Hippocampal formation (tissue), 2 donors: ENCODE measurements at places on chromosomes 7 and 10.

- DNase-seq: no peak
Measured at GRCh38 chr10:30821261-30821993, 191.9 kb upstream of the LYZL2 start.

DNA sequence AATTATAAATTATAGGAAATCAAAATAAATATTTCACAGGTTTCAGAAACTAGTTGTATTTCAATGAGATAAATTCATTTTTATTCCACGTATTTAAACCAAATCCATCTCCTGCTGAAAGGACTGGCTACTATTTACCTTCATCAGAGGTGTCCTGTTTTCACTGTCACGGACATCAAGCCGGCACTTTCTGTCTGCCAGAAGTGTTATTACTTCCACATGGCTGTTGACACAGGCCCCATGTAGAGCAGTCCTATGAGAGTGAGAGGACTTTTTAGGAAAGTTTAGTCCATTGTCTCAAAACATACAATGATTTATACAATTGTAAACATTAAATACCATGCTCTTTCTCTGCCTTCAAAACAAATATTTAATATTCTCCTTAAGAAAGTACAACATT lies 100.4 kb upstream of the ACBD5 start:
- no peak for DNase-seq

- DNase-seq: no peak
Measured at GRCh38 chr10:57830877-57831560, 436.7 kb downstream of the IPMK start.

GRCh38 chr7:19390795-19391194 lies 245.6 kb upstream of the FERD3L start:
- DNase-seq: no peak

GRCh38 chr10:35555962-35556930 lies 48.9 kb upstream of the GJD4 start:
- no peak for DNase-seq

DNA sequence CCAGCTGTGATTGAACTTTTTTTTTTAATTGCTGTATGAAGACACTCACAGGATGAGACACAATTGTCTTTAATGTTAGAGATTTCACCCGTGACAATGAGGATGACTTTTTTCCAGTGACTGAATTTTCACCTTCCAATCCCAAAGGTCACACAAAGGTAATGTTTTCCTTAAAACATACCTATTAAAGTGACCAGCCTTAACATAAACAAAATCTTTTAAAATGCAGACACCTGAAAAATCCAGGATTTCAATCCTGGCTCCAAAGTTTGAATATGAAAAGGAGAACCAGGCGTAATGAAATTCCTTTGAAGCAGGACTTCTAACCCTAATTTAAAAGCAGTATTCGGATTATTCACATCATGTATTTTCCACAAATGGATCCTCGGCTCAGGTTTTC lies 647.7 kb downstream of the GATA3 start:
- DNase-seq: no peak

DNA sequence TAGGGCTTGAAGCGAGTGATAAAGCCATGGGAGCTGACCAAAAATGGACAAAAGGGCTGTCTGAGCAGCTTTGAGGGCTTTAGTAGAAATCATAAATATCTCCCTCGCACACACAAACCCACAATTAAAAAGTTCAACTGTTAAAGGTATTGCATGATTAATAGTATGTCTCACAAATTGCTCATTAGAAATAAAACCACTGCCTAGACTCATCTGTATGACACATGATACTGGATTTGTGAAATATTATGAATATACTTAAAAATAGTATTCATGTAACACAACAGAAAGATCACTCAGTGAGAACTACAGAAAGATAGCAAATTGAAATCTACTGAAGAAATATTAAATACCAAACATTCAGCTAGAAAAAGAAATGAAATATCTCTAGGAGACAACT lies 11.9 kb upstream of the PTPN12 start:
- no peak for DNase-seq

- no peak for DNase-seq
Measured at GRCh38 chr7:128352153-128352537, 8.4 kb upstream of the RBM28 start.

DNA sequence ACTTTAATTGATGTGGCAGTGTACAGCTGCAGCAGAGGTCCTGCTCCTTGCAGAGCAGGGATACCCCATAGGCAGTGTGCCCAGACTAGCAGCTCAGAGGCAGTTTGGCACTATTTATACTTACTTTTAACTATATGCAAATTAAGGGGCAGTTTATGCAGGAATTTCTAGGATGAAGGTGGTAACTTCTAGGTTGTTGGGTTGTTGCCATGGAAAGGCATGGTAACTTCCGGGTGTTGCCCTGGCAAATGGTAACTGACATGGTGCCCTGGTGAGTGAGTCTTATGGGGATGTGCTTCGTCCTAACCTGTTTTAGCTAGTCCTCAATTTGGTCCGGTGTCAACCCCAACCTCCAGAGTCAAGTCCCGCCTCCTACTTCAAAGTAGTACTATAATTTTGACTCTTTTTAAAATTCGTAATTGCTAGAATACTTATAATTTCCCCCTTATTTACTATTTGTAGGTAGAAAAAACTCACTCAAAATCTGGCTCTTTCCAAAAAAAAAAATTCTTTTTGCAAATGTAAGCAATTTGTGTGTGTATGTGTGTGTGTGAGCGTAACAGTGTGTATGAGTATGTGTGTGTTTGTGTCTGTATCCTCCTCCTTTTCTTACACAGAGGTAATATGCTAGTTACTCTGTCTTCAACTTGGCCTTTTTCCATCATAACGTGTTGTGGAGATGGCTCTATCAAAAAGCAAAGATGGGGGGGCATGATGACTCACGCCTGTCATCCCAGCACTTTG lies 5.9 kb downstream of the COL26A1 start:
- DNase-seq: no peak

- DNase-seq: peak; percentile 58
Measured at GRCh38 chr7:94908323-94909178, 1.2 kb downstream of the PPP1R9A start.

DNA sequence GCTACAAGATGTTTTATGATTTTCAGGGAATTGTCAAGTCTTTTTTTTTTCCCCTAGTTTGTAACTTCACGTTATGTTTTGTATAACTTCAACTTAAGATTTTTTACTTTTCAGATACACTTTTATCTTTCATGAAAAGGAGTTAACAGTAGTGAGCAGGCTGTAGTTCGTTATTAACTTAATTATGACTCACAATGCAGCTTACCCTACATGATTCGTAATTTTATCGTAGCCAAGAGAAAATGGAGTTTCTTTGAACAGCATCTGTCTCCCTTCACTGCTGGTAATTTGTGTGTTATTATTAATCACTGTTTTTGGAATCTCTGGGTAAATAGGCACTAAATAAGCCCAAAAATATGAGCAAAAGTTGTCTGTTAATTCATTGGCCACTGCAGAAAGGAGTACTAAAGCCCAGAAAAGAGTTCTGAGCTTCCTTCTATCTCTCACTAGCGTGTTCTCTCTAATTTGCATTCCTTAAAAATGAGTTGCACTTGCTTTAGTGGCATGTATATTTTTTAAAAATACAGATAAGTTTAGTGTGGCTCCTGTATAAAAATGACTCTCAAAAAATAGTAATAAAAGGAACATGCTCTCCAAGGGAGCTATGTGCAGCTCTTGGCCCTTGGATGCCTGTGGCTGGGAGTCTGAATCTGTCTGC lies 36.1 kb downstream of the RALA start:
- DNase-seq: no peak

DNA sequence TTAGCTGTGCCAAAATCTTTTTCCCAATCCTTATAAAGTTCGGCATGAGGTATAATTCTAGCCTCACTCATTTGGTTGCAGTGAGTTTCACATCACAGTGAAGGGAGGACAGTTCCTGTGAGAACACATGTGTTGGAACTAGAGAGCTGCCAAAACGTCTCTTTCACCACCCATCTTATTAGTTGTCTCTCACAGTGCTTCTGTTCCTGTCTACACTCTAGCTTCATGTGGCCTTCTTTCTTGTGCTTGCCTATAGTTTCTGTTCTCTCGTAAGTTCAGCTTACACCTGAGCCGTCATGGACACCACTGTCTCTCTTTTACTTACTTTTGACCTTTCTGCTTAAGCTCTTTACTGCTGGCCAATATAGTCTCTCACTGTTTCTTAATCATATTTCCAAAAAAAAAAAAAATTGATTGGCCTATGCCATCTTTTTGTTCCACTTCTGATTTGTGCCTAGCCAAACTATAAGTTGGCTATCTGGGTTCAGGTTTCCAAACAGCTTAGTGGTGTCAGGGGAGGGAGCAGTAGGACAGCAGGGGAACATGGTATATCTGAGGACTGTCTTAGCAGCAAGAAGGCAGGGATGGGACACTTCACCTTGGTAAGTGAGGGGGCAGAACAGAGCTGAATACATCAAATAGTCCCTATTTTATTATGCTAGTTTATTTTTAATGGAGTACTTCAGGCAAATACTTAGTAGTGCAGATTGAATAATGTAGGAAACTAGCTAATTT lies 38.0 kb downstream of the ZNRF2 start:
- no peak for DNase-seq

GRCh38 chr7:24378871-24379616 lies 95.1 kb downstream of the NPY start:
- no peak for DNase-seq

GRCh38 chr7:100573691-100574361 lies at the start of gene SAP25:
Gene SAP25, minus strand, starts transcription at chr7:100573900. Its CDS starts 158 bp downstream, at chr7:100573742.
- no peak for DNase-seq

- DNase-seq: no peak
Measured at GRCh38 chr7:121739465-121739864, 133.5 kb upstream of the PTPRZ1 start.

DNA sequence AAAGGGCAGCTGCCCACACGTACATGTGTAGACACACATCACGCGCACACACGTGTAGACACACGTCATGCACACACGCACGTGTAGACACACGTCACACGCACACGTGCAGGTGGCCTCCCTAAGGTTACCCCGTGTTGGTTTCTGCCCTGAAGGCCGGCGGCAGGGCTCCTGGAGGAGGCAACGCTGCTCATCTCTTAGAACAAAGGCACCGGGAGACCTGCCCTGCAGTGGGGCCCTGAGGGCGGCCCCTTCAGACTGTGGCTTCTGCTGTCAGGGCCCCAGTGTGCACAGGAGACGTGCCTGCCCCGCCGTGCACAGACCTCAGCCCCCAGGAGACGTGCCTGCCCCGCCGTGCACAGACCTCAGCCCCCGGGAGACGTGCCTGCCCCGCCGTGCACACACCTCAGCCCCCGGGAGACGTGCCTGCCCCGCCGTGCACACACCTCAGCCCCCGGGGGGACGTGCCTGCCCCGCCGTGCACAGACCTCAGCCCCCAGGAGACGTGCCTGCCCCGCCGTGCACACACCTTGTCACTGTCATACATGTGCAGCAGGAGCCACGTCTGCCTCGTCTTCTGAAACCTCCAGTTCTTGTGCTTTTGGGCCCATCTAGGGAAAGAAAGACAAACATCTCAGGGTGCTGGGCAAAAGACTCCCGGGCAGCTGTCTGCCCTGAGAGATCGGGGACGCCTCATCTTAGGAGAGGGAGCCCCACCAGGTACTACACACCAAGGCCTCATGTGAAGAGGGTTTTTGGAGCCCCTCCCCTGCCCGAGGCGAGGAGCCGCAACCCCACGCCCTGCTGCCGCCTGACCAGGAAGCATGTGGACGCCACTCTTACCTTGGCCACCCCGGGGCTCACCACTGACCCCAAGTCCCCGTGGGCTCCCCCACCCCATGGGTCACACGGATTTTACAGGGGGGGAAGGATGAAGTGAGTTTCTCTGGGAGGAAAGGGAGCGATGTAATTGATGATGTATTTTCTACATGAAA lies 17.3 kb downstream of the CYP2W1 start:
- no peak for DNase-seq

DNA sequence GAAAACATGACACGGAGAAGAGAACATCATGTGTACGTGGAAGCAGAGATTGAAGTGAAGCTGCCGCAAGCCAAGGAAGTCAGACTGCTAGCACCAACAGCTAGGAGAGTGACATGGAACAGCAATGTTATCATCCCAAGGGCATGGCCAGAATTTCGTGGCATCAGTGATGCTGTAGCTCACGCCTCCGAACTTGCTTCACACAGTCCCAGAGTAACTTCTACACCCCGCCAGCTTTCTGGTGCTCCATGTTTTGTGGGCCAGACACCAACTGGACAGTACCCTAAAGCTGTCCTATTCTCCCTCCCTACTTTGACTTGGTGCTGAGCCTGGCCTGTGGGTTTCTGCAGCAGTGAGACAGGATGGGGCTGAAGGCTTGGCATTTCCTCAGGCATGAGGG lies 33.0 kb upstream of the EMX2 start:
- DNase-seq: no peak

GRCh38 chr10:30494558-30494957 lies 60.6 kb downstream of the MAP3K8 start:
- no peak for DNase-seq

- DNase-seq: no peak
Measured at GRCh38 chr10:128174581-128175559, 48.6 kb upstream of the MKI67 start.

DNA sequence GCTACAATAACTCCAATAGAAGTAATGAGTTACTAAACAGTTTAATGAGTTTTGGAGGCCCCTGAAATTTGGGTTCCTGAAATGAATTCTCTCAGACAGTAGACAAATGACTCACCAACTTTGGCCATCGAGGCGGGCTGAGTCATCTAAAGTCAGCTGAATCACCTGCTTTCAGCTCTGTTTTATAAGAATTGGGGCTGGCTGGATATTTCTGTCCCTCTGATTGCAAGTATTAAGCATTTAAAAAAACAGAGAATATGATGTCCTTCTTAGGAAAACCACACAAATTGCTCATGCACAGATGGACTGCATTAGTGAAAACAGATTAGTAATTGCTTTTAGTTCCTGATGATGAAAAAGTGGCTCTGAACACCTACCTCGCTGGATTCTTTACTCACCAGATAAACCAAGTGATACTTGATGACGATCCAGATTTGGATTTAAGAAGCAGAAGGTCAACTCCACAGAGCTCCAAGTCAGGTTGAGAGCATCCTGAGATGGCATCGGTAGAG lies 59.1 kb downstream of the ZNF365 start:
- DNase-seq: no peak

GRCh38 chr10:93333278-93333978 lies 148.7 kb downstream of the MYOF start:
- DNase-seq: no peak

GRCh38 chr10:58240531-58240930 lies 27.2 kb downstream of the IPMK start:
- no peak for DNase-seq

- DNase-seq: no peak
Measured at GRCh38 chr7:94043299-94043698, 39.1 kb upstream of the BET1 start.

GRCh38 chr10:130927157-130927556 lies 384.4 kb downstream of the TCERG1L start:
- no peak for DNase-seq

GRCh38 chr7:132547821-132548220 lies 28.4 kb downstream of the PLXNA4 start:
- no peak for DNase-seq
